ENCODE measurements at places on chromosomes 2 and 18. TPM values are rescaled to one million over a fixed set of nuclear protein-coding genes. Genes with fewer than 3 reads are reported as not detected.
A peak's percentile ranks its signal among the peaks of the same experiment; 100 is the strongest.

- no peak for DNase-seq
These were observed 1.5 kb downstream of the TTC21B start for GRCh38 chr2:165952085-165952484.

GRCh38 chr2:30110773-30111172 is 36.0 kb upstream of the YPEL5 start:
- DNase-seq = no peak

DNA sequence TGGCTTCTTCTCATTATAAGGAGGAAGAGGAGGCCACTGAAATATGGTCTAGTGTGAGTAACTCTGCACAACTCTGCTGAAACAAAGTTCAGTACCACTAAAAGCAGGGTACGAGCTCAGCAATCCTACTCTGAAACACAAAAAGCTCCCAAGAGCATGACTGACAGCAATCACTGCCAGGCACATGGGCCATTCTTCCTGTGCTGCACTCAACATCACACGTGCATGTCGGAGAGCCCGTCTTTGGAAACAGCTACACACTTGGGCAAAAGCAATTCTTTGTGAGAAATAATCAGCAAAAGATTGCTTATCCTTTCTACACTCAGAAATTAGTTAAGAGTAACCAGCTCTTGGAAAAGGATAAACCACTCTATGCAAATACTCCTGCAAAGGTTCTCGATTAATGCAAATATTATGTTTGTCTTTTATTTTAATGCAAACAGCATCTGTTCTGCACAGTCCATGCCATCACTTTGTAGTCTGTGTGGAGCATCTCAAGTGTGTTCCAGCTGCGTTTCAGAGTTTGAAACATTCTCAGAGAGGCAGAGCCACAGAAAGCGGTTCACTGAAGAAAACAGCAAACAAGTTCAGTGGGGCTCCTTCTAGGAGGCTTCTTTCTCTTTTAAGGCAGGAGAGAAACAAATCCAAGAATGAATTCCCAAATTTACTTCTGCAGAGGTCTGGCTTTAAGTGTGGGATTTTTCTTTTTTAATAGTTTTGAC is 145.0 kb downstream of the HDAC4 start:
- DNase-seq = no peak

- DNase-seq = no peak
These were observed 34.2 kb downstream of the INPP4A start for GRCh38 chr2:98478907-98479306.

GRCh38 chr2:151280271-151280670 is 9.2 kb downstream of the NMI start:
- DNase-seq = no peak

HOXD3 gene
- 15.3 TPM for total RNA-seq

SOX11 gene
- not detected for total RNA-seq

DNA sequence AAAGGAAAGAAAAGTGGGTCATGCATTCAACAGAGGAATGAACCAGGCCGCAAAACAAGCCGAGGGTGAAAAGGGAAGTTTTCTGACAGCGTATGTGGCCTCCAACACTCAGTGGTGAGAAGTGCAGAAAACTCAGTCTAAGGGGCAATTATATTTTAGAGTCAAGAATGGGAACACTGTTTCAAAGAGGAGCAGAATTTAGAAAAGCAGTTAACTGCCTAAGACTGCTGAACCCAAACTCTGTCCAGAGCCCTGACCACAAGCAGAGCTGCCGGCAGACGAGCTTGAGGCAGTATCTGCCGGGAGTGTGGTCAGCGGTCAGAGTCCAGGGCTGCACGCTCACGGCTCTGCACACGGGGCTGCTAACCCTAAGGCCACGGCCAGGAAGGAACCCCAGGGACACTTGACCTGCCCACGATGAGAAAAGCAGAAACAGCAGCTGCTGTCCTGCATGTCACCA is 347.0 kb upstream of the ID2 start:
- no peak for DNase-seq

DNA sequence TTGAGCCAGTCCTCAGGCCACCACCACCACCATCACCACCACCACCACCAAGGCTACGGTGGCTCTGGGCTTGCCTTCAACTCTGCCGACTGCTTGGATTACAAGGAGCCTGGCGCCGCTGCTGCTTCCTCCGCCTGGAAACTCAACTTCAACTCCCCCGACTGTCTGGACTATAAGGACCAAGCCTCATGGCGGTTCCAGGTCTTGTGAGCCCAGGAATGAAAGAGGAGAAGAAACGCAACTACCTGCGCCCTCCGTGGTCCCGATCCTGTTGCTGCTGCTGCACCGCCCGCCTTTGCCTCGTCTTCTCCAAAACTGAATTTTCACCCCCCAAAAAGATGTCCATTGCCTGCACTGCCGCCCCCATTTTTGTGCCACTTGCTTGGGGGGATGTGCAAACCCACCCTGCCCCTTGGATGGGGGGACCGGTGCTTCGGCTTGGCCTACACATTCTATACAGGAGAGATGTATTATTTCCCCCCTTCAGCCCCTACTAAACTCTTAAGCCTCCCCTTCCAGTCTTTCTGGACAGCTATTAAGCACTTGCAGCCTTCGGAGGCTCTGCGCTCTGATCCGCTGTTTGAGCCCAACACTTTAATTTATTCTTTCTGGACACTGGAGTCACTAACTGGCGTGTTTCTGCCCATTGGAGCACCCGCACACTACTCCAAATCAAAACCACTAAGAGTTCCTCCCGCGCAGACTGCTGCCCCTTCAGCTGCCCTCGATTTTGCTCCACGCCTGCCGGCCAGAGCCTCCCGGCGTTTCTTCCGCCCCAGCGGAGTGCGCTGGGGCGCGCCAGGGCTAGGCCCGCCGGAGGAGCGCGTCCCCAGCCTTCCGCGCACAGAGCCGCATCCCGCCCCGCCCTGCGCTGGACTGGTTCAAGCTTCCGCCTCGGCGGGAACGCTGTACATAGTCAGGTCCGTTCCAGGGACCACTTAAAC is 5.7 kb downstream of the OTX1 start:
- DNase-seq = no peak

- DNase-seq = peak; percentile 28
These were observed 366.9 kb downstream of the OSR1 start for GRCh38 chr2:18991177-18992168.

- DNase-seq = no peak
These were observed 111.5 kb downstream of the MDH1 start for GRCh38 chr2:63700271-63700670.

DNA sequence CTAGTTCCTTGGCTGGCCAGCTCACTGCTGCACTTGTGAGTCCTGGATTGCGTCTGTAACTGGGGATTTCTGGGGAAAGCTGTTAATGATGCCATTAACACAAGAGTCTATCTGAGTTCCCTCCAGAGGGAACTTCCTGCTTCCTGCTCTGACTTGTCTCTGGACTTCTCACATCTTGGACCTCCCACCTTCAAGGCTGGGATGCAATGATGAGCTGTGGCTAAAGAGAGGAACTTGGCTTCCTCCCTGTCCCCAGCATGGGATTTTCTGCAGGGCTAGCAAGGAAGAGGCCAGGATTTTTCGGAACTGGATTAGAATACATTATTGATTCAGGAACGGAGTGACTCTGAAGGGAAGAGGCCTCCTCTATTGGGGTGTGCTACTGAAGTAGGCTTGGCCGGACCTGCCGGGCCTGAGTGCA is 155.5 kb downstream of the CLIP4 start:
- DNase-seq = no peak

- DNase-seq = no peak
These were observed 88.9 kb downstream of the ASXL3 start for GRCh38 chr18:33666915-33667314.

Data from endothelial cell of umbilical vein (primary cell).